ENCODE measurements at places on chromosomes 16 and 17. TPM values are rescaled to one million over a fixed set of nuclear protein-coding genes. Genes with fewer than 3 reads are reported as not detected.
A peak's percentile ranks its signal among the peaks of the same experiment; 100 is the strongest.

Gene GNGT2
- total RNA-seq: 1.1 TPM

Gene ARL5C
- not detected for total RNA-seq

Gene TBC1D26
- total RNA-seq: 0.14 TPM

Gene OTOP2
- total RNA-seq: not detected

Gene SLC12A3
- 0.18 TPM for total RNA-seq

Gene HBA1
- not detected for total RNA-seq

Gene MC1R
- total RNA-seq: 9.2 TPM

Gene C16orf96
- 0.38 TPM for total RNA-seq

DNA sequence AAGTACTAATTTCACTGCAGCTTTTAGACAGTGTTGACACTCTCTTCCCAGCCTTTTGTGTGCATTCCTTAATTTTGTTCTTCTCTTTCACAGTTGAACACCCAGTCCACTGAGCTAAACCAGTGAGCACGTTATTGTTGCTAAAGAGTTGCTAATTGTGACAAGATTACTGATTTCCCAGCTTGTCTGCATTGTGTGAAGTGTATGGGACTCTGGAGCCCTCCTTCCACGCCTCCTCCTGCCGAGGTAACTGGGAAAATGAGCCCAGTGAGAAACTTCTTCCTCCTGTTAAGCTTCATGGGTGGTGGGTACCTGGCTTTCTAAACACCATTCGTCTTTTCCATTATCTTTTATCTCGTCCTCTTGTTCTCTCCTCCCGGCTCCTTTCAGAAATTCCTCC lies 29.8 kb upstream of the DNAH17 start:
- no peak for DNase-seq

DNA sequence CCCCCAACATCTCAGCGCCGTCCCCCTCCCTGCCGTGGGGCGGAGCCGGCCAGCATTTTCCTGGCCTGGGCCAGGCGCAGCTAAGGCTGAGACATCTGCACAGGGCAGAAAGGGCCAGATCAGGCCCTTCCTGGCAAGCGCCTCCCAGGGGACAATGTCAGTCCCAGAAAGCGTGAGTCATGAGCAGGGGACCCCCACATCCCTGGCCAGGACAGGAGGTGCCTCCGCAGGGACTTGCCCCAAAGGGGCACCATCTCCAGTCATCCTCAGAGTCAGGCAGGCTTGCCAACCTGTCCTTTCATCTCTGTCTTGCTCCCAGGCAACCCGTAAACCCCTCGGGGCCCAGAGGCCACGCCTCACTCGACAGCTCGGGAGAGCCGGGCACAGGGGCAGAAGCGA lies 43.2 kb downstream of the SOCS1 start:
- no peak for DNase-seq

DNA sequence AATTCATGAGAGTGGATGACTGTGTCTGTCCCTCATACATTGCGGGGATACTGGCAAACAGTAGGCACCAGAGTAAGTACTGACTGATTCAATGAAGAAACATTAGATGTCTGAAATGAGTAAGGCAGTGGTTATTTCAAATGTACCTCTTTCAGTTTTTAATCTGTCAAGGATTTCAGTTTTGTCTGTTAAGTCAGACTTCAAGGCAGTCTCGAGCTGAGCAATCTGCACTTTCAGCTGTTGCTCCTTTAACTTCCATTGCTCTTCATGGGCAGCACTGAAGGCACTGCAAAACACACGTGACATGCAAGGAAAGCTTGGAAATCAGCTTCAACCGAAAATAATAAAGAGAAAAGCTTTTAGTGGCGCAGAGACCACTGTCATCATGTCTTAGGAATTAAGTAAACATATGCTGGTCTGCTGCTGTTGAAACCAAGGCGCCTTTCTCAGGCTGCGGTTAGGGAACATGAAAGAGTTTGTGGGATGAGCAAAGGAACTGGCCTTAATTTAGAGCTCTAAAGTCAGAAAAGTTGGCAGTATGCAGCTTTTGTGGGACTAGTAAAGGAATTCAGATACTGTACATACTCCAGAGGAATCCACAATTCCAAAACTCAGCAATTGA lies 38.8 kb downstream of the RPGRIP1L start:
- peak; percentile 97 for DNase-seq

DNA sequence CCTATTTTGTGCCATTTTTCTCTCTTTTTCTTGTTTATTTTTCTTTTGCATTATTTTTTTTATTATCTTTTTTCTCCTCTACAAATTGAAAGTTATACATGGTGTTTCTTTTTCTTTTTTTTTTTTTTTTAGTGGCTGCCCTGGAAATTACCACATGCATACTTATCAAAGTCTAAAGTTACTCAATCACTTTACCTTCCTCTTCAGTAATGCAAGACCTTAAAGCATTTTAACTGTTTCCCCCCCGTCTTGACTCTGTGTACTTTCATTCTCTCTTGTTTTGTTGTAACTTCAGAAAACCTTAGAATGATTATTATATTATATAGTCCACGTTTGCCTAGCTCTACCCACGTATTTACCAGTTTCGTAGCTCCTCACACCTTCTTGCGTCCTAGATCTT lies 33.3 kb upstream of the SMPD3 start:
- no peak for DNase-seq

DNA sequence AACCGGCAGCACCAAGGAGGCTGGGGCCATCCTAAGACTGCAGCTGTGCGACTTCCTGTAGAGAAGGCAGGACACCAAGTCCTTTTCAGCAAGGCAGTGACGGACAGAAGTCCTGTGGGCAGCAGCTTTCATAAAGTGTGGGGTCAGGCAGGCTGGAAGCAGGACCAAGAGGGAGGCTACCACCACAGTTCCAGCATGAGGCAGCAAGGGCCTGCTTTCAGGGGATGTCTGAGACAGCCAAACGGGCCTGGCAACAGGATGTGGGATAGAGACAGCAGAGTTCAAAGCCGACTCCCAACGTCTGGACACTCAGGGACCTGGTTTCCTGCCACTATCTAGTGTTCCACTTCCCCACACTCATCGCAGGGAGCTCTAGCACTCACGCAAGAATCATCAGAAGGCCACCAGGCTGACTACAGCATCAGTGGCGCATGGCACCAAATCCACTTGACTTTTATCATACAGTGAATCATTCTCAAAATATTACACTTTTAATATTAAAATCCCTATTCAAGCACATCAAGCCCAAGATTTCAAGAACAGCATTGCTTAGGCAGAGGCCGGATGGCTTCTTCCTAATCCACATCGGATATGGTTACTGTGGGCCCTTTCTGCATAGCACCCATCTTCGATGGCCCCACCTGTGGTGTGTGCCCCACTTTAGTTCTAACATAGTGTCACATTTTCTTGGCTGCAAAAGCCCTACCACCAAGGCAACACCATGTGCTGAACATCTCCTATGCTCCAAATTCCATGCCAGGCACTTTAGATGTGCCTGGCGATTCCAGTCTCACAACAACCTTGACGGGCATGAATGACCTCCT lies 5.2 kb downstream of the USP7 start:
- DNase-seq: peak; percentile 63

DNA sequence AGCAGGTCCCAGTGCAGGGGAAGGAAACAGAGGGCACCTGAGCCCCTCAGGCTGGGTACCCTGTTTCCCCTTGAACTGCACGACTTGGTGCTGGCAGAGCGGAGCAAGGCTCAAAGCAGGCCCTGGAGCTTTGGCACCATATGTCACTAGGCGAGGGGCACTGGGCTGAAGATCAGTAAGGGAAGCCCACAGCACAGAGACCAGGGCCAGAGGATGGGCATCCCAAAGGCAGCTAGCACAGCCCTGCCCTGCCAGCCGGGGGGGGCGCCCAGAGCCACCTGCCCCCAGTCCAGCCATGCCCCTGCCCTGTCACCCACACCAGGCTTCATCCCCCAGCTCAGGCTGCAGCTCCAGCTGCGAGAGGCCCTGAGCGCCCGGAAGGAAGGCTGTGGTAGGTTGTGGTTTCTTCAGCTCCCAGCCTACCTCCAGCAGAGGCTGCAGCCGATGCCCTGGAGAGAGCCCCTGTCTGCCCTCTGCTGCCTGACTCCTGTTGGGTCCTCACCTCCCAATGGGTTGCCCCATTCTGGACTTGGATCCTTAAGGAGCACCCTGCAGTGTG lies 10.9 kb downstream of the NHERF1 start:
- DNase-seq: no peak

DNA sequence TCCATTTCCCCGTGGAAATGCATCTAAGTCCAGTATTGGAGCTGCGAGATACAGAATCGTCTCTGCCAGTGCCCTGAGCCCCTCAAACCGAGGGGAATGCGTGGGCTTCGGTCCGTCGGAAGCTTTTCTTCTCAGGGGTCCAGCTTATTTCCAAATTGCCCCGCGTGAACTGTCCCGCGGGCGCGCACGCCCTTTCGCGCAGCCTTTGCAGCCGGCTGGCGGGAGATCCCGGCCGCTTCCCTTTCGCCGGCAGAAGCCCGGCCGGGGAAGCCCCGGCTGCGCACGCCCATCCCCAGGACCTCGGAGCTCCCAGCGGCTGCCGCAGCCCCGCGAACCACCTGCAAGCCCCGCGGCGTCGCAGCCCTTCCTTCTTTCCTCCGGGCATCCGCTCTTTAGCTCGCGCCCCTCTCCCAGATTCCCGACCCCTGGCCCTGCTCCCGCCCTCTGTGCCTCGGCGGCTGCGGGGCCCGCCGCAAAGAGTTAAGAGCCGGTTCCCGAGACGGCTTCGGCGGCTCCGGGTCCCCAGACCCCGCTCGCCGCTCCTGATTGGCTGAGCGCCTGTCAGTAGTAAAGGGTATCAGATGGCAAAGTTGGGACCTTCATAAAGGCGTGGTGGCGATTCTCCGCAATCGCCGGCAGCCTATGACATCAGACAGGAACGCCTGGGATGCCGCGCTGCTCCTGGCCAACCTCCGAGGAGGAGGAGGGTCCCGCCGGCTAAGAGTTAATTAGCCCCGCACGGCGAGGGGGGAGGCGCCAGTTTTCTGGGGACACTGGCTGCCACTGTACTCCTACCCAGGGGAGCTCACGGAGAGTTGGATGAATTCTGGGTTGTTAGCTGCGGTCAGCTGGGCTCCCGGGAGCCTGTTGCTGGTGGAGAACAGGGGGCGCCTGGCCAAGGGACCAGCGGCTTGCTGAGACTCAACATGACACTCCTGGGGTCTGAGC lies at the start of gene MYOCD:
Gene MYOCD (plus strand): TSS at position 628 of the 948 bp plus-strand sequence. CDS start 299 bp downstream, at position 927.
- DNase-seq: peak; percentile 14

Measured in astrocyte (in vitro differentiated cells and primary cell).